ENCODE measurements at places on chromosomes 11 and 22. TPM values are rescaled to one million over a fixed set of nuclear protein-coding genes. Genes with fewer than 3 reads are reported as not detected.

GRCh38 chr11:72551571-72551970, 117.2 kb upstream of the CLPB start:
- no peak for DNase-seq

- DNase-seq: no peak
Observed at GRCh38 chr11:93392867-93393266, 62.3 kb downstream of the DEUP1 start.

VSIG10L2 gene
- total RNA-seq: not detected

- no peak for DNase-seq
Observed at GRCh38 chr11:86625981-86626380, 46.4 kb downstream of the ME3 start.

- no peak for DNase-seq
Observed at GRCh38 chr11:129394709-129395108, 19.1 kb downstream of the BARX2 start.

KCTD14 gene
- total RNA-seq: 1.4 TPM
